ENCODE measurements at places on chromosomes 2 and 18. TPM values are rescaled to one million over a fixed set of nuclear protein-coding genes. Genes with fewer than 3 reads are reported as not detected.

DNA sequence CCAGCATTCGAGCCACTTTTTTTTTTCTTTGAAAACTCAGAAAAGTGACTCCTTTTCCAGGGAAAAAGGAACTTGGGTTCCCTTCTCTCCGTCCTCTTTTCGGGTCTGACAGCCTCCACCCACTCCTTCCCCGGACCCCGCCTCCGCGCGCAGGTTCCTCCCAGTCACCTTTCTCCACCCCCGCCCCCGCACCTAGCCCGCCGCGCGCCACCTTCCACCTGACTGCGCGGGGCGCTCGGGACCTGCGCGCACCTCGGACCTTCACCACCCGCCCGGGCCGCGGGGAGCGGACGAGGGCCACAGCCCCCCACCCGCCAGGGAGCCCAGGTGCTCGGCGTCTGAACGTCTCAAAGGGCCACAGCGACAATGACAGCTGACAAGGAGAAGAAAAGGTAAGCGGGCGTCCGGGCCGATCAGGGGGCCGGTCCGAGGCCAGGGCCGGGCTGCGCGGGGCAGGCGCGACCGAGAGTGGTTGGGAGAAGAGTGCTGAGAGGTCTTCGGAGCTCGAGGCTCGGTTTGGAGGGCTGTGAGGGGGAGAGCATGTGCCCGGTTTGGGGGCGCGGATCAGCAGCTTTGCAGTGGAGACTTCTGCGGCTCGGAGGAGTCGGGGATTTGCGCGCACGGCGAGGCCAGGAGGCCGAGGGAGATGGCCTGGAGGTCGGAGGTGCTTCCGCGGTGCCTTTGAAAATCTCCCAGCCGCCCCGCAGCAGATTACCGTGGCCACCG is 502 bp downstream of the EPAS1 start:
- DNase-seq, result peak; percentile 76

MAB21L4 gene
- not detected for total RNA-seq

DNA sequence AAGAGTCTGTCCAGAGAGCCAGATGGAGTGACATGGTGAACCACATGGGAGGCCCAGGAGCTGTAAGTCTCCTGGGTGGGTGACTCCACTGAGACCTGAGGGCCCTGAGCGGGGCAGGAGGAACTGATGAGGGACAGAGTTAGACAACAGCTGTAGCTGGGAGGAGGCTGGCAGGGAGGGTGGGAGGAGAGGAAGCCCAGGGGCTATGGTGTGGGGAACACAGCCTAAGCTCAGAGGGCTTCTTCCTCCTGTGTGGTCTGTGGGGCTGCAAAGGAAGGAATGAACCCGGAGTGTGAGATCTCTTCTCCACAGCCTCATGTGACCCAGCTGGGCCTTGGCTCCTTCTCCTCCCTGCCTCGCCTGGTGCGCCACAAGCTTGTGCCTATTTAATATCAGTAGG is 395.6 kb upstream of the HS6ST1 start:
- DNase-seq, result no peak

CCBE1 gene
- not detected for total RNA-seq

GPR75 gene
- 0.88 TPM for total RNA-seq

- DNase-seq, result no peak
Observed at GRCh38 chr18:5431836-5432575, 111.8 kb downstream of the EPB41L3 start.

DNA sequence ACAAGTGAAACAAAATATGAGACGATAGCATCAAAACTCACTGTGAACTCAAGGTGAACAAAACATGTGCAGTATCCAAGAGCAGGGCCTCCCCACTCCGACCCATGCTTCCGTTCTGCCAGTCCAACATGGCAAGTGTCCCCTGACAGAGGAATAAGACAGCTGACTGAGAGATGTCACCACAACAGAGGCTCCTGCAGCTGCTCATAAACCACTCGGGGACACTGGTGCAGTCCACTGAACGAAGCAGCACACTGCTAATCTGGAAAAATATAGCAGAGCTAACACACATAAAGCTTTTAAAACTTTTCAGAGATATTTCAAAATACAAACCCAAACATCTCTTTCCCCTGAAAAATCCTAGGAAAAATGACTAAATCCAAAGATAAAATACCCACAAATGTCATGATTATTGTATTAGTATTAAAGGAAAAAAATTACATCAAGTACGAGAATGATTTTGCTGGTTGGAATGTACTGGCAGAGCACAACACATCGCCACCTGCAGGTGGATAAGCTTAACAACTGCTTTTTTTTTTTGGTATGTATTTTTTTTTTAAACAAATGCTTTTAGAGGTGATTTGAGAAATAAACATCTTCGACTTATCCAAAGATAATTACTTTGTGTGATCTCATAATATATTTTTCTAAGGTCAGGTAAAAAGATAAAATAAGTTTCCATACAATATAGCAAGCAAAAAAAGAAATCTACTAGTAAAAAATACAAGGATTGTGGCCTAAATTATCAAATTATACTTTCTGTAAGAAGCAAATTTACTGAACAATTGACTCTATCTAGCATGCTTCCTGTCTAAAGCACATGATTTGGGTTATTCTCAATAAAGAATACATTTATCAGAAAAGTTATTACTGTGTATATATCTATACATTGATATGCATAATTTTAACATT is 18.6 kb downstream of the THADA start:
- DNase-seq, result peak; percentile 40

EFHD1 gene
- total RNA-seq, result 1.2 TPM

DNA sequence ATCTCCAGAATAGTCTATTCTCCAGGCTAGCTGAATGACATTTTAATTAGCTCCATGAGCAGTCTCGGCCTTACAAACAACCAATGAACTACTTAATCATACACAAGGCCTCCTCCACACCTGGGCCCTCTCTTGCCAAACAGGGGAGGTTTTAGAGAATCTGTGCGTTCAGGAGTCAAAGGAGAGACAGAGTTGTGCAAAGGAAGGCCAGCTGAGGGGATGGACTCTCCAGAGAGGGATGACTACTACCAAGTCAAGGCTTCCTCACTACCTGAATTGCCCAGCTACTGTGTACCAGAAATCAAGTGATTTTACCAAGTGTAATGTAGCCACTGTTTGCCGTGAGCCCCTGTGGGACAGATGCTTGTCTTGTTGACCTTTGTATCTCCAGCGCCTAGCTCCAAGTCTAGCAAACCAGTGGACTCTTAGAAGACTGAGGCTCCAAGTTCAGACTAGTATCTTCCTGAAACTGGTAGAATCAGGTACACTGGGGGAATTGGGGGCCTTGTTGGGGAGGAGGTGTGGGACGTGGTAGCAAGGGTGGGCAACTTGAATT is 123.1 kb upstream of the STON1 start:
- DNase-seq, result no peak

DNA sequence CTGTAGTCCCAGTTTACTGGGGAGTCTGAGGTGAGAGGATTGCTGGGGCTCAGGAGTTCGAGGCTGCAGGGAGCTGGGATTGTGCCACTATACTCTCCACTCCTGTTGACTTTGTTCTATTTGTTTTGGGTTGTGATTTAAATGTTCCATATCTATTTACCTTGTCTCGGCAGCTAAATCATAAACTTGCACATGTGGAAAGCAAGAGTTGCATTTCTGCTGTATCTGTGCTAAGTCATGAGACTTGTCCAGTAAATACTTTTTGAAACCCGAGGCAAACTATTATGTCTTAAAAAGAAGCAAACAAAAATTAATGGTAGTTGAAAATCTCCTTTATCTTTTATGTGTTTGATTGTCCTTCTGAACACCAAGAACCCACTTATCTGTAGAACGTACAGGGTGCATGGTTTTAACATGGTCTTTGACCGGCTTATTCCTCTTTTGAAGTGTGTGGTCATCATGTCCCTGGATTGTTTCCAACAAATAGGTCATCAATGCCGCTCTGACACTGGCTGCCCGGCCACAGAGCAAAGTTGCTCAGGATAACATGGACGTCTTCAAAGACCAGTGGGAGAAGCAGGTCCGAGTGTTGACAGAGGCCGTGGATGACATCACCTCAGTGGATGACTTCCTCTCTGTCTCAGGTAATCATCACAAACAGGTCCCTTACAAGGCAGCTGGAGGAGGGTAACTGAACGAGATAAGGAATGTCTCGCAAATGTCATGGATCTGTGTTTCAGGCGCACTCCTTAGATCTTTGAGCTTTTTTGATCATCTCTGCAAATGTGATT is 241.1 kb upstream of the LRRTM1 start:
- DNase-seq, result no peak

DNA sequence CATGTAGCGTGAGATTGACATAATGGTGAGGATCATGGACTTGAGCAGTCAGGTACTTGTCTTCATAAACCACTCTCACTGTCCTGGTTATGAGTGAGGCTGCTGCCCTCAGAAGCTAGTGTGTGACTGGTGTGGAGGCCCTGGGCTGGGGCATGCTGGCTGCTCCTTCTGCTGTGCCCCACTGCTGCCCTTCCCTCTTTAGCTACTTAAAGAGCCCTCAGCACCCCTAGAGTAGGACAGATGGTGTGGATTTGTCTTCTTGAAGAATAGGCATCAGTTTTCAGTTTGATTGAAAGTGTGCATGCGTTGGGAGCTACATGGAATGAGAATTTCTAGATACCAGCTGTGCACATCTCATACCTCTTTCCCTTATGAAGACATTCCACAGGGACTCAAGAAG is 15.4 kb downstream of the CPLX4 start:
- no peak for DNase-seq

DES gene
- not detected for total RNA-seq

DNA sequence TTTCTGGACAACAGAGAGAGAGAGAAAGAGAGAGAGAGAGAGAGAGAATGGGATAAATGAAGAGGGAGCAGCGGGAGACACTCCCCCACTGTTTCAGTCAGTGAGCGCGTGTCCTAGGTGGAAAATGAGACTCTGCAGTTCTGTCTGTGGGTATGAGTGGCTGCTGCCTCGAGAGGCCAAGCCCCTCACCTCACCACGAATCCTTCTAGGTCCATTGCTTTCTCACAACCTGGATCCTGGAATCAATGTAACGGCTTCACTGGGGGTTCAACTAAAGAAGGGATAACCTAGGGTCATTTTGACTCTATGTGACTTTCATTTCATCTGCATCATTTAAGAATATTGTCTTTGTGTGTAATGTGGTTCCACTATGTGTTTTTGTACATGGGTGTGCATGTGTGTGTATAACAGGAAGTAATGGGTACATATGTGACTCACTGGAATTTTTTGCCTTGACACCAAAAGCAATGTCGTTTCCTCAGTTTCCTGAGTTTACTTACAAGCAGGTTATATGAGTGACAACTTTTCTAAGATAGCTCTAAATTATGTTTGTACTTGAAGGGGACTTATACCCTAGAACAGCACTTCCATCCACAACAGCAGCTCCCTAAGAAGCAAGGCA is 221.4 kb upstream of the TRIB2 start:
- DNase-seq, result no peak

Measured in activated CD8-positive, alpha-beta T cell treated with anti-CD3 and anti-CD28 coated beads for 36 hours (primary cell).